ENCODE measurements at places on chromosomes 2 and 18. TPM values are rescaled to one million over a fixed set of nuclear protein-coding genes. Genes with fewer than 3 reads are reported as not detected.

DNA sequence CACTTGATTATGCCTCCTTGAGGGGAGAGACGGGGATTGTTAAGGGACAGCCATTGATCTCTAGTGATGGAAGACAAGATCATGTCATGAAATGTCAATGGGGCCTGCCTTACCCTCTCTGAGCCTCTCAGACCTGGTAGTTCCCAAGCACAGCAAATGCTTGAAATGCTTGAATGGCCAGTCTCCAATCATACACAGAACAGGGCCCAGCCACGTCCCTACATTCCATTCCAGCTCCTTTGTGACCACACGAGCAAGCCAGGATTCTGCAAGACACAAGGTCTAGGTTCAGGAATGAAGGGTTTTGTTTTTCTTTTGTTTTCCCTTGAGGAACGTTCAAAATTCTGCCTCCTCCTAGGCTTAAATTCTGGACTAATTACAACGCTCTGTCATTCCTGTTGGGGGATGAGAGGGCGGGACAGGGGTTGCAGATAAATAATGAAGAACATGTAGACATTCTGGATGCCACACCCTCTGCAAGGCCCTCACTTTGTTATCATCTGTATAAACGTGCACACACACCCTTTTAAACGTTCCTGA lies 98.1 kb upstream of the YPEL5 start:
- H3K4me3 ChIP-seq, result peak overlapping the region; percentile 58
- no peaks in the 10 kb centered on the region for H3K27me3 ChIP-seq
- DNase-seq, result no peak
- no peaks in the 10 kb centered on the region for H3K36me3 ChIP-seq
- no peaks in the 10 kb centered on the region for H3K4me1 ChIP-seq
- peak overlapping the region; percentile 93 for H3K27ac ChIP-seq

DNA sequence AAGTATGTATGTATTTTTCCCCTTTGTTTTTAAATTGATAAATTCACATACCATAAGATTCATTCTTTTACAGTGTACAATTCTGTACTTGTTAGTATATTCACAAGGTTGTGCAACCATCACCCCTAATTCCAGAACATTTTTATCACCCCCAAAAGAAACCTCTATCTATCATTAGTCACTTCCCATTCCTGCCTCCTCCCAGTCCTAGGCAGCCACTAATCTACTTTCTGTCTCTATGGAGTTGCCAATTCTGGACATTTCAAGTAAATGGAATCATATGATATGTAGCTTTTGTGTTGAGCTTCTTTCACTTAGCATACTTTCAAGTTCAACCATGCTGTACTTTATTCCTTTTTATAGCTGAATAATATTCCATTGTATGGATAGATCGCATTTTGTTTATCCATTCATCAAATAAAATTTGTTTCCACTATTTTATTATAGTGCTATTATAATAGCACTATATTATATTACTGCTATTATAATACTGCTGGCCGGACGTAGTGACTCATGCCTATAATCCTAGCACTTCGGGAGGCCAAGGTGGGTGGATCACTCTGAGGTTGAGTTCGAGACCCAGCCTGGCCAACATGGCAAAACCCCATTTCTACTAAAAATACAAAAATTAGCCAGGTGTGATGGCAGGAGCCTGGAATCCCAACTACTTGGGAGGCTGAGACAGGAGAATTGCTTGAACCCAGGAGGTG lies 10.9 kb downstream of the STARD7 start:
- DNase-seq, result no peak
- no peak overlapping the region for H3K27ac ChIP-seq

DNA sequence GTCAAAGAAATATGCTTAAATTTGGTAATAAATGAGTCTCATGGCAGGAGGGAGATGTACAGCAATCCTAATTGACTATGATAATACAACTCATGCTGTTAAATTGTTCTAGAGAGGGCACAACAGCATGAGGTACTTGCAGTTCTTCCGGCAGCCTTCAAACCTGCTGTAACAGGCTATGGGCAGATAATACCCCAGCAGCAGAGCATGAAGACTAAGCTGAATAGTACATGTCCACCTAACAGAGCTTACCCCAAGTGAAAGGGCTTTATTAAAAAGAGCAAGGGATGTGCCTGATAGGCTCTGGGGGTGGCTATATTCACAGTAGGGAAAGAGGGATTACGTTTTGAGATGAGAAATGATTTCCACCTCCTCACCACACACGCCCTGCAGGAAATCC lies 28.9 kb downstream of the MRO start:
- no peak for DNase-seq
- peak overlapping the region; percentile 22 for H3K27ac ChIP-seq
- no peaks in the 10 kb centered on the region for H3K36me3 ChIP-seq
- H3K27me3 ChIP-seq, result peaks cover 2% of the 10 kb centered on the region
- H3K4me1 ChIP-seq, result peaks cover 19% of the 10 kb centered on the region

LRPPRC gene
- total RNA-seq, result 117 TPM

DNA sequence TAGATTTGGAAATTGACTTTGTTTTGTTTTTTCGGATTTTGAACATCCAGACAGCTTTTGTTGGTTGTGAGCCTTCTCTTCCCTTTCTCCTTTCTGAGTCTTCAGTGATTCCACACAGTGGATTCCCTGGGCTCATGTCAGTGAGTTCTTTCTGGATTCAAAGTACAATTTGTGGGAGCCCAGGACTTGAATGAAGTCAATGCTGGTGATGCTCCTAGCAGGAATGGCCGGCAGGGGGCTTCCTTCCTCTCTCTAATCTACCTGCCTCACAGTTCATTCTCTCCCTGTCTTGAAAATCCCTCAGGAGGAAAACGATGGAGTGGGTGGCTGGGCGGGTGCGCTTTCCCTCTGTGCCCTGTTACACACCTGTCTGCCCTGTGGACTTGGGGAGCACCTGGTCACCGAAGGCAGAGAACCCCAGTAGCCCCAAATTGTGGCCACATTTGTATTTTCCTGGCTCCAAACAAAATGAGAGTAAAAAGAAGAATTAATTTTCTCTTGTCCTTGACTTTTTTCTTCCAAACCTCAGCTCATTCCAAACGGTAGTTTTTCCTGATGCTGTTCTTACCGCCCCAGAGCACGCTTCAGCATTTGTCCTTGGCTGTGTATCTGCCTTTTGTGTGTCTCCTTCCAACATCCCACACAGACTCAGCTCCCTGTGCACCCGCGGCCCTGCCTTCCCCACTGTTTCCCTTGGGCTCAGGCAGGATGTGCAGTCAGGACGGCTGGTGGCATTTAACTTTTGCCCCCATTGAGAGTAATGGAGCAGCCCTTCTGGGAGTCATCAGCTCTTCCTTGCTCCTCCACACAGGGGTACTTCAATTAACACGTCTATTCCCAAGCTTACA lies 86.6 kb downstream of the MARCO start:
- peaks cover 45% of the 10 kb centered on the region for H3K27me3 ChIP-seq
- H3K27ac ChIP-seq, result no peak overlapping the region
- no peaks in the 10 kb centered on the region for H3K4me1 ChIP-seq
- no peaks in the 10 kb centered on the region for H3K36me3 ChIP-seq
- H3K4me3 ChIP-seq, result no peak overlapping the region

BMP10 gene
- not detected for total RNA-seq

DNA sequence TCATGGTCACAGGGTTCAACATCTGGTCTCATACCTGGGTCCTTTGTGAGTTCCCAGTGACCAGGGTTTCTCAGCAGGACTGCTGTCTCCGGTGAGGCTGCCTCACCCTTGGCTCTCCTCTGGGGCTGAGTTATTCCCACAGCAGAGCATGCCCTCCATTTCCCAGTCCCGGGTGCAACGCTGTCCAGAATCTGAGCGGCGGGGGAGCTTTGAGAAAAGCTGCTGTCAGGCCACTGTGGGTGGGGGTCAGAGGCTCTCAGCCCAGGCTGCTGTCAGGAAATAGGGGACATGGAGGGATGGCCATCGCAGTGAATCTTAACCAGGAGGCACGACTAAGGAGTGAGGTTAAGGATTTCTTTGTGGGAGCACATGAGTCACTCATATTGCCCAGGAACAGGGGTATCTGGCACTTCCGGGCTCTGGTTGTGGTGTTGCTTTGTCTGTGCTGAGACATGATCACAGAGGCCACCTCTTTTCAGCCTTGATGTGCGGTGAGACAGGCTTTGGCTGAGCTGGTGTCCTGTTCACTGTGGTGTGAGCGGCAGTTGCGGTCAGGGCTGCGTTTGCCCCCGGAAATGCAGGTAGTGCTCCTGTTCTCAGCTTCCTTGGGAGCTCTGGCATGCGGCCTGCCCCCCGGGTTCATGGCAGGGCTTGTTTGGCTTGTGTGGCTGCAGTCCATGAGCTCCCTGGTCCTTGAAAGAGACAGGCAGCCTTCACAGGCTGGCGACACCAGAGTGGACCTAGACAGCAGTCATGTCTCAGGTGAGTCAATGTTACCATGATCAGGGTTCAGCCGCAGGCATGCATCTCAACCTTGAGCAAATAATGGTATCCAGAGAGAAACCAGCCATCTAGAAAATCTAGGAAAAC lies 310.7 kb upstream of the MYT1L start:
- peaks cover 4% of the 10 kb centered on the region for H3K27me3 ChIP-seq
- H3K4me1 ChIP-seq, result peaks cover 14% of the 10 kb centered on the region
- H3K27ac ChIP-seq, result no peak overlapping the region

FER1L5 gene
- total RNA-seq, result 0.75 TPM

DNA sequence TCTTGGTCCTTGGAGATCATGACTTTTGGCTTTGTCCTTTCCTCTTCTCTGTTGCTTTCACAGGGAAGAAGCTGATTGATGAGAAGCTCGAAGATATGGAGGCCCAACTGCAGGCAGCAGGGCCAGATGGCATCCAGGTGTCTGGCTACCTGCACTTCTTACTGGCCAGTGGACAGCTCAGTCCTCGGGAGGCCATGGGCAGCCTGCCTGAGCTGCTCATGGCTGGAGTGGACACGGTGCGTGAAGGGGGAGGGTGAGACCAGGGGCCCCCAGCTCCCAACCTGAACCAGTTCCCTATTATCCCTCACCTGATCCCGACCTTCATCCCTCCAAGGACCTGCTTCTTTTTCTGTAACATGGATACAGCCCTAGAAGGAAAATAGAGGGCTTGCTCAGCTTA lies 18.7 kb downstream of the PRKAG3 start:
- no peaks in the 10 kb centered on the region for H3K27me3 ChIP-seq
- no peak overlapping the region for H3K4me3 ChIP-seq
- H3K27ac ChIP-seq, result no peak overlapping the region
- no peaks in the 10 kb centered on the region for H3K4me1 ChIP-seq
- peaks cover 3% of the 10 kb centered on the region for H3K36me3 ChIP-seq
- no peak for DNase-seq

OTOS gene
- total RNA-seq, result not detected

DNA sequence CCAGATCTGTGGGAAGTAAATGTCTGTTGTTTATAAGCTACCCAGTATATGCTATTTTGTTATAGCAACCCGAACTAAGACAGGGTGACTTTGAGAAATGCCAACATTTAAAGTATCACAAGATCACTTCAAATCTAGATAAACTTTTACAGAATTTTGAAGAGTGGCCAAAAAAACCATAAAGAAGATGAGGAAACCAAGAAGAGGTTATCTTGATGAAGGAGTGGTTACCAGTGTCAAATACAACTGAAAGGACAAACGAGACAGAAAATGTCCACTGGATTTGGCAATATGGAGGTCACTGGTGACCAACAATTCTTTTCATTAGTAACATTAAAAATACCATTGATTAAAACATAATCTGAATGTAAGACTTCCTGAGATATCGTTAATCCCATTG lies 235.7 kb downstream of the DYM start:
- H3K36me3 ChIP-seq, result peaks cover 6% of the 10 kb centered on the region
- H3K4me3 ChIP-seq, result no peak overlapping the region
- no peaks in the 10 kb centered on the region for H3K27me3 ChIP-seq
- no peak for DNase-seq
- H3K27ac ChIP-seq, result no peak overlapping the region
- H3K4me1 ChIP-seq, result no peaks in the 10 kb centered on the region

CNDP1 gene
- total RNA-seq, result 0.48 TPM

SERTAD2 gene
- 26.2 TPM for total RNA-seq

TLX2 gene
- total RNA-seq, result 2.9 TPM

ASXL2 gene
- total RNA-seq, result 32.3 TPM

GRCh38 chr2:138359532-138359931 lies 142.0 kb upstream of the SPOPL start:
- peaks cover 10% of the 10 kb centered on the region for H3K4me1 ChIP-seq
- H3K27ac ChIP-seq, result peak overlapping the region; percentile 44
- DNase-seq, result no peak
- no peaks in the 10 kb centered on the region for H3K27me3 ChIP-seq

- H3K36me3 ChIP-seq, result no peaks in the 10 kb centered on the region
- H3K4me3 ChIP-seq, result no peak overlapping the region
Observed at GRCh38 chr18:45136381-45137086, 455.8 kb downstream of the SETBP1 start.

IL1A gene
- total RNA-seq, result 0.60 TPM

CCNT2 gene
- total RNA-seq, result 55.1 TPM

GRCh38 chr18:55220523-55220922 lies 261.3 kb upstream of the CCDC68 start:
- H3K36me3 ChIP-seq, result peaks cover 21% of the 10 kb centered on the region
- H3K27me3 ChIP-seq, result no peaks in the 10 kb centered on the region
- H3K27ac ChIP-seq, result no peak overlapping the region
- H3K4me3 ChIP-seq, result no peak overlapping the region

CHRNG gene
- 0.87 TPM for total RNA-seq

DNA sequence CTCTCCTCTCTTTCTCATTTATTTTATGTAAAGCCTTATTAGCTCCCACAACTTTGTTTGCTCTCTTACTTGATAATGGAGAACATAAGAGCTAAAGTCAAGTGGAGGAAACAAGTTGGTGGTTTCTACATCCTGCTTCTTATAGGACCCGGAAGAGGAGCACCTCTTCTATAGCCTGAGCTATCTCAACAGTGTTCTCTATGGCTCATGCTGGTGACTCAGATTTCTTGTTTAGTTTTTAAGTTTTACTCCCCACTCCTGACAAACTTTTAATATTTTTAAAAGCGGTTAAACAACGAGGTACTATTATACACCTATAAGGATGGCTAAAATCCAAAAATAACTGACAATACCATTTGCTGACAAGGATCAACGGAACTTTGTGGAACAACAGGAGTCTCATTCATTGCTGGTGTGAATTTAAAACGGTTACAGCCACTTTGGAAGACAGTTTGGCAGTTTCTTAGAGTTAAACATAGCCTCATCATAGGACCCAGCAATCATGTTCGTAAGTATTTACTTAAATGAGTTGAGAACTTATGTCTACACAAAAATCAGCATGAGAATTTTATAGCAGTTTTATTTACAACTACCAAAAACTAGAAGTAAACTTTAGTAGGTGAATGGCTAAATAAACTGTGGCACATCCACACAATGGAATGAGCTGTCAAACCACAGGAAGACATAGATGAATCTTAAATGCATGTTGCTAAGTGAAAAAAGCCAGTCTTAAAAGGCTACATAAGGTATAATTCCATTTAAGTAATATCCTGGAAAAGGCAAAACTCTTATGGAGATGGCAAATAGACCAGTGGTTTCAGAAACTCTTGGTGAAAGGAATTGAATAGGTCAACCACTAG lies 12.7 kb upstream of the CDC42EP3 start:
- DNase-seq, result no peak
- peaks cover 8% of the 10 kb centered on the region for H3K4me1 ChIP-seq
- H3K4me3 ChIP-seq, result no peak overlapping the region
- peaks cover 4% of the 10 kb centered on the region for H3K36me3 ChIP-seq

MRPL44 gene
- 29.2 TPM for total RNA-seq

GRCh38 chr2:125259451-125259850 lies 1234.4 kb downstream of the CNTNAP5 start:
- no peaks in the 10 kb centered on the region for H3K36me3 ChIP-seq
- H3K27ac ChIP-seq, result no peak overlapping the region
- peaks cover 13% of the 10 kb centered on the region for H3K4me1 ChIP-seq
- no peaks in the 10 kb centered on the region for H3K27me3 ChIP-seq
- H3K4me3 ChIP-seq, result no peak overlapping the region

PER2 gene
- 14.0 TPM for total RNA-seq

GALM gene
- 16.1 TPM for total RNA-seq

- H3K4me1 ChIP-seq, result peaks cover 17% of the 10 kb centered on the region
- no peak for DNase-seq
- no peaks in the 10 kb centered on the region for H3K36me3 ChIP-seq
- H3K27ac ChIP-seq, result no peak overlapping the region
- H3K27me3 ChIP-seq, result peaks cover 36% of the 10 kb centered on the region
Observed at GRCh38 chr2:23380562-23381065, 4.4 kb upstream of the KLHL29 start.

Measured in type B pancreatic cell (in vitro differentiated cells).